ENCODE measurements at places on chromosomes 5 and 9.

DNA sequence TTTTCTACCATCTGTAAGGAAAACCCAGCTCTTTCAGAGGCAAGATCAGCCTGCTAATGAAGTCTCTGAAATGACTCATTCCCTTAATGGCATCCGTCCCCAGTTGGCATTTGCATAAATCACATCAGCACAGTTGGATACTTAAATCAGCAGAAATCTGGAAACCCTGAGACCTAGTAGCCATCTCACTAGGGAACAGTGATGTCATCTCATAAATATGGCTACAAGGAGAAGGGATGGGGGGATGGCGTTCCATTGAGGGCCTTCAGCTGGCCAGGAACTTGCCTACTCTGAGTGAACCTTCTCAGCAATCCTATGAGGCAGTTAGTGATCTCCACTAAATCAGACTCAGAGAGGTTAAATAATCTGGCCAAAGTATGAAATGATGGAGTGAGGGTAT lies 81.8 kb downstream of the CMYA5 start:
- no peak for DNase-seq

DNA sequence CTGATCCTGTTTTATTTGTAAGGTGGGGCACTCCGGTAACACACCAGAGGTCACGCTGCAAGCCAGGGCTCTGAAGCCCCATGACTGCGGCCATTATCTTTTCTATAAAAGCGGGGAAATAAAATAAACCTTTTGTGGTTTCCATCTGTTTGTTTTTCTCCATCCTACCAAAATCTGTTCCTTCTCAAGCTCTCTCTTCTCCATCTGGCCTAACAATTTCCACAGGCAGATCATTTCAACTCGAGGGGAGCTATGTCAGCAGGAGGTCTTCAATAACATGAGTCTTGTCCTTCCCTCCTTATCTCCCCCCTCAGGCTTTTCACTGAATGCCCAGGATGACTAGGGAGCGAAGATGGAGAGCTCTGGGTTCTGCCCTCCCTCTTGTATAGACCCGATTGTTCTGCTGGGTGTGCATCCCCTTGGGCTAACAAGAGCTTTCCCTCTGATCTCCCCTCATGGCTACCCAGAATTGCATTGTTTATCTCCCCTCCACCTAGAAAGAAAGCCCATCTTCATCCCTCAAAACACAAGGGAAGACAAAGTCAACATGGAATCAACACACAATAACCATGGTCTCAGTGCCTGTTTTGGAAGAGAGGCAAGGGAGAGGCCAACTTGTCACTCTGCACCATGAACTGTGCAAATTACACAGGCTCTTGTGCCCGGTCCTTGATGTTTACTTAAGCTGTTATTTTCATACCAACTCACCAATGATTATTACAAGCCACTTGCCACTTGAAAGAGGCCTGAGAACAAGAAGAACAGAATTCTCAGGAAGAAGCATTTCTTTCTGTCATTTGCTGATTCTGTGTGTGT lies 187.8 kb downstream of the FANCC start:
- no peak for DNase-seq

DNA sequence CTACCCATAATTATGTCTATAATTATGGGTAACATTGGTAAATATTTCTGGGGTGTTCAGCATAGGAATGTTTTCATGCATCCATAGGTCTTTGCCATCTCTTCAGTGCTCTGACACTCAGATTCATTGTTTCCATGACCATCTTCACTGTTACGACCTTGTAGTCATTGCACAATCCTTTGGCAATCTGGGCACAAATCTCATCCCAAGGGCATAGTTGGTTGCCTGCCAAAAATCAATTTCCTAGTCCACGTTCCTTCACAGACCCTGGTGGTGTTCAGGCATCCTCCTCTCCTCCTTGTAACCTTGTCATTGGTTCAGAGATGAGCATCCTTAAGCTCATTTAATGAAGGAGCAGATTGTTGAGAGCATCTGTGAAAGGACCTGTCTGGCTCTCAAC lies 1400.7 kb downstream of the CDH12 start:
- DNase-seq, result no peak

DNA sequence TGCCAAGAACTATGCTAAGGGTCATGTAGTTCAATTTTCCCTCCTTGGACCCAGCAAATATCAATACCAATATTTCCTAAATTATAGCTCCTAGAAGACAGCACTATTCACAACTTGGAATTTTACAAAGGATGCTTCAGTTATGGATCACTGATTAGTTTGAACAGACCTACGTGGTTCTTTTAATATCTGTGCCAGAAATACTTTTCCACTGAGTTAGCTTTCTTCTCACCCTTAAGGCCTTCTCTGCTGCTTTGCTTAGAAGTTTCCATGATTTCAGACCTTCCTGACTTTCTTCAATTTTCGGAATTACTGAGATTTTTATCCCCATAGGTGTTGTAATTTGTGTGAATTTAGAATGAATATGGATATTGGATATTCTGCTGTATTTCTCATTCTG lies 380.4 kb downstream of the PSAT1 start:
- no peak for DNase-seq

- DNase-seq, result peak; percentile 34
These were observed 2.1 kb downstream of the MXD3 start for GRCh38 chr5:177309351-177310191.

- DNase-seq, result no peak
These were observed 63.7 kb upstream of the ZNF622 start for GRCh38 chr5:16529306-16529705.

DNA sequence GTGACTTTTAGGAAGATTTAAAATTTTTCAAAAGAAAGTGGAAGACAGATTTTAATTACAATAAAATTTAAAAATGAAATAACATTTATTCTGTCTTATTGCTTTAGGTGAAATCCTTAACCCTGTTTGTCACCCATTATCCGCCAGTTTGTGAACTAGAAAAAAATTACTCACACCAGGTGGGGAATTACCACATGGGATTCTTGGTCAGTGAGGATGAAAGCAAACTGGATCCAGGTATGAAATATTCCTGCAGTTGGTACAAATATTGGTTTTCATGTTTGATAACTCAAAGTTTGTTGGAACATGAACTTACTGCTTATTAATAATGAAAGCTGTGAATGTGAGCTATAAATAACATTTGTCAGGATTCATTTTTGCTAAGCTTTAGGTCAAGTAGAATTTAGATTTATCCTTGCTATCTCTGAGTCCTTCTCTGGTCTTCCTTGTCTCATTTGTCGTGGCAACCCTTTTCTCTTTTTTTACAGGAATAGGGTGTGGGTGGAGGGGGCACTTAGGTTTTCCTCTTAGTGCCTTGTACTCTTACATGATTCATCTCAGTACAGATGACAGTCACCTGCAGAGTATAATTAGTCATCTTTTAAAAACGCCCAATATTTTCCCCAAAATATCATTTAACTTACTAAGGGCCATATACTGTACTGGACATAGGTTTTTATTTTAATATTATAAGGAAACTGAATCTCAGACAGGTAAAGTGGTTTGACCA lies 95.3 kb upstream of the RASGRF2 start:
- DNase-seq, result no peak

GRCh38 chr5:119301906-119302305 lies 53.9 kb upstream of the TNFAIP8 start:
- no peak for DNase-seq

- DNase-seq, result no peak
These were observed 419.6 kb downstream of the DNAH5 start for GRCh38 chr5:13524936-13525335.

GRCh38 chr5:106510321-106510720 lies 1160.4 kb downstream of the EFNA5 start:
- DNase-seq, result no peak

DNA sequence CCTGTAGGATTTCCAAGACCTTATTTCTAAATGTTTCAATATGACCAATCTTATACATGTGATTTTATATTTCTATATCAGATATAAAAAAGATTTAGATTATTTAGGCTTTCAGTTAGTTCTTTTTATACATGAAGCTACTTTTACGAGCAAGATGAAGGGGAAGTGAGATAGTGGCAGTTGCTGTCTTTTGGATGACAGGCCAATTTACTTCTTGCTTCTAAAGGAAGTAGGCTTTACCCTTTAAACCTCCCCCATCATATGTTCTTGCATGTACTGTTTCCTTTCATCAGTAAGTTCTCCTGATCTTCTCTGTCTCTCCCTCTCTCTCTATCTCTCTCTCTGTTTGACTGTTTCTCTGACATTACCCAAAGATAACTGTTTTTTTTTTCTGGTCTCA lies 4.0 kb upstream of the TYRP1 start:
- DNase-seq, result no peak

DNA sequence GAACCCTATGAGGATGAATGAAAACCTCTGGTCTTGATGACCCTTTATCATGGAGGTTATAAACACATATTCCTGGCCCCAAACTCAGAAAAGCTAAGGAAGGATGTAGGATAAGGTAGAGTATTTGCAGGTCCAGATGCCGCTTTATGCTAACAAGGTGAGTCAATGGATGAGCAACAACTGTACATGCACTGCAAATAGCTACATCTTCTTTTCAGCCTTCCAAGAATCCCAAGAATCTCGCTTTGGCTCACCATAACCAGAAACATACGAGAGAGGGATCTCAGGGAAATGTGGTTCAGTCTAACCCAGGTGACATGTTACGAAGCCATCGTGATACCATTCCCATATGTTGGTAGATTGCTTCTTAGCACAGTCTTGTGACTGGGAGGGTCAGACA lies 152.3 kb upstream of the ANKH start:
- DNase-seq, result no peak

DNA sequence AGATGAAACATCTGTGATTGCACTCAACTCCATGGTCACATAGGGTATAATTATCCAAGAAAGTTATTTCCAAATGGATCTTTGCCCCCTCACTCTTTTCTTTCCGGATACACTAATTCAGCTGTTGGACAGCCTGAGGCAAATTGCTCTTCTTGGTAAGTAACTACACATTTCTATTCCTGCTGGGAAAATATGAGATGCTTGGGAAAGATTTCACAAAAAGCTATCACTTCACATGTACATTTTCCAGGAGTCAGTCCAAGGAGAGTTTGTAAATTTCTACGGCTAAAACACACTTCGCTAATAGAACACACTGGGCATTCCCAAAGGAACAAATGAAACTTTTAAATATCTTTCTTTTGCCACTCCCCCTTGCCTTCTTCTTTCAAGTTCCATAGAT lies 123.0 kb upstream of the GRIA1 start:
- no peak for DNase-seq

- DNase-seq, result no peak
These were observed 225.8 kb upstream of the DAPK1 start for GRCh38 chr9:87271696-87272477.

DNA sequence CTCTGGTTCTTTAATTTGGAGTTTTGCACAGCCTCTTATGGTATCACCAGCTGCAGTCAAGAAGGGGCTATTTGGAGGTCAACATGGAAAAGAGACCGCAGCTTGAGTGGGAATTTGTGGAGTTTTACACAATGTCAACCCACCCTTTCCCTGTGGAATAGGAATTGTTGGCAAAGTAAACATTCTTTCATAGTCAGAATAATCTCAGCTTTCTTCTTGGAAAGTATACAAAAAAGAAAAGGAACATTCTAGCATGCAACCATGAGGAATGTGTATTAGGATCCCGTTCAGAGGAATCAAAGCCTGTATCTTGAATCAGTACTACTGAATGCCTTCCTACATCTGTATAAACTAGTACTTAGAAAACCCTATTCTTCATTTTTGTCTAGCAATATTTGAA lies 107.6 kb downstream of the LURAP1L start:
- no peak for DNase-seq

DNA sequence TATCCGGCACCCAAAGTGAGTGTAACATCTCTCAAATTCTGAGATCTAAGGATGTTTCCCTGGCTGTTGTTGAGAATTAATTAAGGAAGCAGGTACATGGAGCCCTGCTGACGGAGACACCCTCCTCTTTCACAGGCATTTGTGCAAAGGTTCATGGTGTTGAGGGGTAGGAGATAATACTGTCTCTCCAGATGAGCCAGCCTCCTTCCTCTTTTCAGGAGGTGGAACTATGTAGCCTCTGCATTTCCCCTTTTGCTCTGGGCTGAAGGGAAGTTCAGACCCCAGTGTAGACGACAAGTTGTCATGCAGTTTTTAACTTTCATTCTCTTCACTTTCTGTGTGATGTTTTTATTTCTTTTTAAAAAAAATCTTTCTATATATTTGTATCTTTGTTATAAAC lies 107.5 kb downstream of the GALNT10 start:
- no peak for DNase-seq

DNA sequence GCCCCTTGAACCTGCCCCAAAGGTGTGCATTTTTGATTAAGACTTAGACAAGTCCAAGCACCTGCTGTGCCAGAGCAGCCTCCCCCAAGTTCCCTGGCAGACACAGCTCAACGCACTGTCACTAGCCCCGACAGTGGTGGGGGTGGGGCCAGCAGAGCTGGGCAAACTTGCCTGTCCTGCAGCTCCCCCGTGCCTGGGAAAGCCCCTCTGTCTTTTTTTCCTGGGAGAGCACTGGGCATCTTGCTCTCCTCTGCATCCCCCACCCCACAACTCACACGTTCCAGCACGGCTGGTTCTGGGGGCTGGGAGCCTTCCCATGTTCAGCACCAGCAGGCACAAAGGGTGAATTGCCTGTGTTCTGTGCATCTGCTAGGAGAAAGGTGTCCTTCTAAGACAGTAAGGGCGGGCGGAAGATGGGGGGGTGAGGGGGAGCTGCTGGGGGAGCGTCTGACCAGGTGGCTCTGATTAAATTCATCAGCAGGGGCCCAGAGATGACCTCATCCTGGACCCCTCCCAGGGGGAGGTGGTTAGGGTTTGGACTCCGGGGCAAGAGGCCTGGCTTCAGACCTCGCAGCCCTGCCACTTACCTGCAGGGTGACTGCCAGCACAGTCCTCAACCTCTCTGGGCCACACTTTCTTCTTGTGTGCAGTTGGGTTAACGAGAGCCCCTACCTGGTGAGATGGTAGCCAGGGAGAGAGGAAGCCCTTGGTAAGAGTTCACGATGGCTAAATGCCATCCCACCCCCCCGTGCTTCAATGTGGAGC lies 23.5 kb downstream of the HMCN2 start:
- no peak for DNase-seq

- no peak for DNase-seq
These were observed 41.5 kb upstream of the DIRAS2 start for GRCh38 chr9:90684106-90684505.

DNA sequence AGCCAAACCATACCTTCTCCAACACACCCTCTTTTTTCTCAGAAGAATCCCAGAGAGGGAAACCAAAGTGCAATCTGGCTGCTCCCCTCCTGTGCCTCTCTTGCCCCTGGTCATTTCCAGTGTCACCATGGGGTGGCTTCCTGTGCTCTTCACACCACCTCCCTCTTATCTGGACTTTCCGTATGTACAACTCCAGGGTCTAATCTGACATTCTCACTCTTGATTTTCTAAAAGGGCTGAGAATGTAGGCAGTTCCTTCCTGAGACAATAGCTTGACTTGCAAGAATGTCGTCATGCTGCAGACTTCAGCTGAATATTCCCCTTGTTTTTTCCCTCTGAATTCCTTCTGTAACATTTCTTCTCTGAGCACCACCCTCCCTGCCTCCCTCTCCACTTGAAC lies 110.2 kb downstream of the FBXL7 start:
- DNase-seq, result no peak

Data from retinal pigment epithelial cell (primary cell).